ENCODE measurements at places on chromosomes 1 and 21.
A peak's percentile ranks its signal among the peaks of the same experiment; 100 is the strongest.

DNA sequence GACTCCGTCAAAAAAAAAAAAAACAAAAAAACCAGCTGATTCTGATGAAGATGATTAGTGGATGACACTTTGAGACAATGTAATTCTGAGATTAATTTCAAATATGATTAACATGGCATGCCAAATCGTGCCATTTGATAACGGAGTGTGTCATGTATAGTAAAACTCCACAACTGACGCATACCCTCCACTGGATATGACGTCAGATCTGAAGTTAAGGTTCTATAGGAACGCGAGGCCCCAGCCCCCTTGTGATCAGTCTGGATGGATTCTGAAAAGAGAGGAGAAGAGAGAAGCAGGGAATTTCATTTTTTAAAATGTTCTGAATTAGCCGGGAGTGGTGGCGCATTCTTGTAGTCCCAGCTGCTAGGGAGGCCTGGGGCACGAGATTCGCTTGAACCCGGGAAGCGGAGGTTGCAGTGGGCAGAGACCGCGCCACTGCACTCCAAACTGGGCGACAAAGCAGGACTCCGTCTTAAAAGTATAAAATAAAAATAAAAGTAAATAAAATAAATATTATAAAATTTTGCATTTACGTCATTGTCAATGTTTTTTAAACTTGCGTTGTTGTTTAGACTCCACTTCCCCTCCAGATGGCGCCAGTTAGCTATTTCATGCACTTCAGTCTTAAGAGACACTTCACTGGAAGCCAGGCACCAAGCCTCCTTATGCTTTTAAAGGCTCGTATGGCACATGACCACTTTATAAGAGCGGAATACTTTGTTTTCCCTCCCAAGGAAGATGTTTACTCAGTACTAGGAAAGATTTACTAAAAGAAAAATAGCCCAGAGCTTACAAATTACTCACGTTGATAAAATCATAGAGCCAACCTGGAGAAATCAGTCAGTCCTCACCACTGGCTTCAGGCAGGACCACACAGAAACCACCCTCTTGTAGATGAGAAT is 65.5 kb downstream of the UBE2U start:
- no peak overlapping the region for H3K4me3 ChIP-seq
- no peaks in the 10 kb centered on the region for H3K27me3 ChIP-seq
- peaks cover 8% of the 10 kb centered on the region for H3K4me1 ChIP-seq

DNA sequence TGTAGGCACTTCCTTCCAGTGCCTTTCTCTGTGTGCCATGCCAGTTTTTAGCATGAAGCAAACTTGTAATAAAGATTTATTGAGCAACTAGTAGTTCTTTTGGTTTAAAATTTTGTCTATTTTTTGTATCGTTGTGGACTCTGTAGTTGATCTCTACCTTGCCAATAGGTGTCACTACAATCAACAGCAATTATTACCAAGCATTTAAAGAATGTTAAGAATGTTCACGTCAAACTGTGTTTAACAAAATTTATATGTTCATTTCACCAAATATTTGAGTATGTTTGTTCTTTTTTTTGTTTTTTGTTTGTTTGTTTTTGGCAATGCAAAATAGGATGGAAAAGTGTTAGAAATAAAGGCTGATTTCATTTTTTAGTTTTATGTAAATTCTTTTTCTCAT is 208.1 kb downstream of the PATJ start:
- no peaks in the 10 kb centered on the region for H3K27me3 ChIP-seq
- H3K36me3 ChIP-seq, result no peaks in the 10 kb centered on the region
- H3K27ac ChIP-seq, result no peak overlapping the region
- no peak overlapping the region for H3K4me3 ChIP-seq
- no peak for DNase-seq

DNA sequence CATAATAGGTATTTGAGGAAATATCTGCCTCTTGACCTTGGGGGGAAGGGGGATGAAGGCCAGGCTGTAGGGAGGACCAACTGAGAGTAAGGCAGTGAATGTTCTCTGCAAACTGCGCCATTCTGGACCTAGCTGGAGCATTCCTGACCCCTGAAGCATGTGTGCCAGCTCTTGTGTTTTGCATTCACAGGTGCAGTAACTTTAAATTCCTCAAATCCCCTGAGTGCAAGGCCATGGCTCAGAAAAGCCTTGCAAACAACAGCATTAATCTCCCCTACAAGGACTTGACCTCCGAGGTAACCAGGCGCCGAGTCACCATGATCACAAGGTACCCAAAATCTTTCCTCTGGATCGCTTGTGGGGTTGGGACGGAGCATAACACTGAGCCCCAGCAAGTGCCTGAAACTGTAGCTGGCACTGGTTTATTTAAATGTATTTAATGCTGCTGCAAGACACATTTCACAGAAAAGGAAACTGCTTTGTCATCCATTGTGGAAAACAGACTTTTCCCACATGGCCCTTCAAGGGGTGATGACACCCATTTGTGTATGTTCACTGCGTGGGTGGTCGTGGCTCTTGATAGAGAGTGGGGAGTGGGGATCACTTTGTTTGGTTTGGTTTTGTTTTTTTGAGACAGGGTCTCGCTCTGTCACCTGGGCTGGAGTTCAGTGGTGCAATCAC is 1.7 kb downstream of the MYOCOS start:
- DNase-seq, result no peak
- peaks cover 25% of the 10 kb centered on the region for H3K4me1 ChIP-seq
- H3K27me3 ChIP-seq, result peaks cover 8% of the 10 kb centered on the region
- no peak overlapping the region for H3K27ac ChIP-seq

DNA sequence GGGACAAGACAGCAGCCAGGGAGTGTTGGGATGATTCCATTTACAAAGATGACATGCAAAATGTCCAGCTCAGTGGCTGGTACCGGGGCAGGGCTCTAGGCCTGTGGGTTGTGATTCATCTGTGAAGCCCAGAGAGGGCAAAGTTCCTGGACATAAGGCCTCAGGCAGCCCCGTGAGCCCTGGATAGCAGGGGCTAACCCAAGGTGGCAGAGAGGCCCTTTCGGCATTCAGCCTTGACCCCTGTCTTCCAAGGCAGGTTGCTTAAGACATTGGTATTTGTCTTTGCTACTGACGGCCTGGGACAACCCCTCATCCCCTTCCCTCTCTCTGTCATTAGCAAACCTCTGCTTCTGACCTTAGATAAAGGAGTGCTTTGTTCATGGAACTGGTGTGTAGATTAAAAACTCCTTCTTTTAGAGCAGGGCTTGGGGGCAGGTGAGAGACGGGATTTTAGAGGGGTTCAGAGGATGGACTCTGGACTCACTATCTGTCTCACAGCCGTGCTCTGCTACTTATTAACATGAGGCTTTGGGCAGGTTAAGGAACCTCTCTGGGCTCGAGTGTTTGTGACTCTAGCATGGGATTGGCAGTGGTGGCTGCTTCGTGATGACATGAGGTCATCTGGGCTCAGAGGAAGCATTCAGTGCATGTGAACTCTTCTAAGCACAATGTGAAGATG is 36.3 kb downstream of the TMEM51 start:
- peaks cover 61% of the 10 kb centered on the region for H3K4me1 ChIP-seq
- no peaks in the 10 kb centered on the region for H3K36me3 ChIP-seq

GRCh38 chr1:96002969-96003964 is 718.3 kb upstream of the PTBP2 start:
- no peaks in the 10 kb centered on the region for H3K36me3 ChIP-seq
- no peaks in the 10 kb centered on the region for H3K4me1 ChIP-seq
- H3K27me3 ChIP-seq, result peaks cover 3% of the 10 kb centered on the region

- peaks cover 13% of the 10 kb centered on the region for H3K27me3 ChIP-seq
- no peaks in the 10 kb centered on the region for H3K36me3 ChIP-seq
- H3K27ac ChIP-seq, result no peak overlapping the region
- H3K4me3 ChIP-seq, result no peak overlapping the region
- no peak for DNase-seq
- peaks cover 14% of the 10 kb centered on the region for H3K4me1 ChIP-seq
Observed at GRCh38 chr21:42406201-42406621, 2.5 kb downstream of the UBASH3A start.

- DNase-seq, result no peak
- H3K27ac ChIP-seq, result no peak overlapping the region
- no peaks in the 10 kb centered on the region for H3K27me3 ChIP-seq
- H3K36me3 ChIP-seq, result no peaks in the 10 kb centered on the region
- peaks cover 5% of the 10 kb centered on the region for H3K4me1 ChIP-seq
Observed at GRCh38 chr1:66342707-66343106, 191.2 kb upstream of the SGIP1 start.

DNA sequence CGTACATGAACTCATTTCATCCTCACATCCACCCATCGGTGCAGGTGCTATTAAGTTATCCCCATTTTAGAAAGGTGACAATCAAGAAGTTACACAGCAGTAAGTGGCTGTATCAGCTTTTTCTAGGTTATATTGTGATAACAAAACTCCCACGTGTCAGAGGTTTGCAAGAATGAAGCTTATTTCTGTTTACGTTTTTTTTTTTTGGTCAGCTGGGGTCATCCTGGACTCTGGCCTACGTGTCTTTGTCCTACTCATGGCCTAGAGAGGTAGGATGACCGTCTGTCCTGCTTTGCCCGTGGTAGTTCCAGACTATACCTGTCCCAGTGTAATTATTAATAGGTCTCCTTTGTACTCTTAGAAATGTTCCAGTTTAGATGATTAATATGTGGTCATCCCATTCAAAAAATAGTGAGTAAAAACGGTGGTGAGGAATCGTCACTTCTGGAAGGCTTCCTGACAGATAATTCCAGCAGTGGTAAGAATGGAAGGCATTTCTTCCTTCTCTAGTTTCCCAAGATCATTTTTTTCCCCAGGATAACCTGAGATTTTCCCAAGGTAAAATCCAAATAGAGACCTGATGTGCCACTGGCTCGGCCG is 64.2 kb upstream of the KIF26B start:
- H3K4me1 ChIP-seq, result no peaks in the 10 kb centered on the region
- H3K4me3 ChIP-seq, result no peak overlapping the region
- H3K27ac ChIP-seq, result no peak overlapping the region
- peaks cover 11% of the 10 kb centered on the region for H3K36me3 ChIP-seq
- DNase-seq, result no peak

DNA sequence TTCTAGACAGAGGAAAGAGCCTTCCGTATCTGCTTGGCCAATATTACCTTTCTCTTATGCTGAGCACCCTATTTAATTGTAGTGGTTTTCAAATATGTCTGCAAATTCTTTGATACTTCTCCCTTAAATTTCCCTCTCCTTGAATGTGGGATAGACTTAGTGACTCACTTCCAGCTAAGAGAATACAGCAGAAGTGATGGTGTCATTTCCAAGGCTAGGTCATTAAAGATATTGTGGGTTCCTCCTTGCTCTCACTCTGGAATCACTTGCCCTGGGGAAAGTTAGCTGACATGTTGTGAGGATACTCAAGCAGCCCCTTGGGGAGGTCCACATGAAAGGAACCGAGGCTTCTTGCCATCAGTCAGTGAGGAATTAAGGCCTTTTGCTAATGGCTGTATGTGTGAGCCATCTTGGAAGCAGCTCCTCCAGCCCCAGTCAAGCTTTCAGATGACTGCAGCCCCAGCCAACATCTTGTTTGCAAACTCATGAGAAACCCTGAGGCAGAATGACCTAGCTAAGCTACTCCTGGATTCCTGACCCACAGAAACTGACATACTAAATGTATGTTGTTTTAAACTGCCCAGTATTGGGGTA is 8.1 kb upstream of the CITED4 start:
- H3K4me1 ChIP-seq, result no peaks in the 10 kb centered on the region
- no peak overlapping the region for H3K27ac ChIP-seq
- H3K36me3 ChIP-seq, result no peaks in the 10 kb centered on the region

- H3K4me3 ChIP-seq, result no peak overlapping the region
- H3K36me3 ChIP-seq, result no peaks in the 10 kb centered on the region
- H3K27ac ChIP-seq, result no peak overlapping the region
- DNase-seq, result no peak
- H3K27me3 ChIP-seq, result no peaks in the 10 kb centered on the region
Observed at GRCh38 chr21:16606271-16606670, 876.5 kb downstream of the USP25 start.

DNA sequence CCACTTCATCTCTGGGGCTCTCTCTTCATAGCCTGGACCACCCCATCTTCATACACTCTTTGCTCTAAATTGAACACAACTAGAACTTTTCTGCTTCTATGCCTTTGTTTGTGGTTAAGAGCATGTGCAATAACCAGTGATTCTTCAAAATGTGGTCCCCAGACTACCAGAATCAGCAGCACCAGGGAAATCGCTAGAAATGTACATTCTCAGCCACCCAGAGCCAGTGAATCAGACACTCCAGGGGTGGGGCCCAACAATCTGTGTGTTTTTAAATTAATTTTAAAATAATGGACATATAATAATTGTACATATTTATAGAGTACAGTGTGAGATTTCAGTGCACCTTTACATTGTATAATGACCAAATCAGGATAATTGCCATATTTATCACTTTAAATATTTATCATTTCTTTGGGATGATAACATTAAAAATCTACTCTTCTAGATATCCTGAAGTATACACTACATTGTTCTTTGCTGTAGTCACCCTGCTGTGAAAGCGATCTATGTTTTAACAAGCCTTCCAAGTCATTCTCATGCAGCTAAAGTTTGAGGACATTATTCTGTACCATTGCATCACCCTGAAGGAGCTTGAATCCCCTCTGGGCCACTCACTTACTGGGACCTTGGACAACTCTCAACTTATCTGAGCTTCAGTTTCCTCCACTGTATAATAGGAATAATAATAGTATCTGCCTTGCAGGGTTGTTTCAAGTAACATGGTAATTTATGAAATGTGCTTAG is 10.8 kb downstream of the GRHL3 start:
- no peak overlapping the region for H3K4me3 ChIP-seq
- no peaks in the 10 kb centered on the region for H3K36me3 ChIP-seq
- no peak for DNase-seq
- H3K27me3 ChIP-seq, result peaks cover 26% of the 10 kb centered on the region

DNA sequence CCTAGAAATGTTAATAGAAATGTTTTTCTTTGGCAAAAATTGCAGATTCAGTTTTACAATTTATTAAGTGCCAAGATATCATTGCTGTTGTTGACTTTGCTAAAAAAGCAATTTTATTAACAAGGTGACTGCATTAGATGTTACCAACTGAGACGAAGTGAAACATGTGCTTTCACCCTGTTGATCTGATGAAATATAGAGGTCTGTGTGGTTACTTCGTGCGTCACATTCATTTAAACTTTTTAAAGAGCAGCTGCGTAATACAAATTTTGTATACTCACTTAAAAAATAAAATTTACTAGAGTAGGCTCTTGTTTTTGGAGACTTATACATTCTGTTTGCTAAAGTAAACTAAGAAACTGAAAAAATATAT is 465.7 kb downstream of the USP25 start:
- peak overlapping the region; percentile 83 for H3K4me3 ChIP-seq
- peaks cover 68% of the 10 kb centered on the region for H3K4me1 ChIP-seq
- H3K36me3 ChIP-seq, result peaks cover 29% of the 10 kb centered on the region
